ENCODE measurements at places on chromosomes 3 and 15.

GRCh38 chr3:141649871-141650270, 88.2 kb upstream of the RNF7 start:
- no peak for DNase-seq

GRCh38 chr15:98163319-98164045, 203.0 kb downstream of the ARRDC4 start:
- no peak for DNase-seq

DNA sequence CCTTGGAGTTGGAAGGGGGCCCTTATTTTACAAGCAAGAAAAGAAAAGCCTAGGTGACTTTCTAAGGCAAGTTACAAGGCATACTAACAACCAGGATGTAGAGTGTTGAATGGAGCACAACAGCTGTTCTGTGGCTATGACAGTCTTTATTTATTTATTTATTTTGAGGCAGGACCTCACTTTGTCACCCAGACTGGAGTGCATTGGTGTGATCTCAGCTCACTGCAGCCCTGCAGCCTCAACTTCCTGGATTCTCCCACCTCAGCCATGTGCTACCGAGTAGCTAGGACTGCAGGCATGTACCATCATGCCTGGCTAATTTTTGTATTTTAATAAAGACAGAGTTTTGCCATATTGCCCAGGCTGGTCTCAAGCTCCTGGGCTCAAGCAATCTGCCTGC, 973.4 kb downstream of the ROBO1 start:
- DNase-seq = no peak

- no peak for DNase-seq
Observed at GRCh38 chr3:84738086-84738485, 220.7 kb upstream of the CADM2 start.

GRCh38 chr3:178964551-178964950, 107.1 kb downstream of the ZMAT3 start:
- DNase-seq = no peak

DNA sequence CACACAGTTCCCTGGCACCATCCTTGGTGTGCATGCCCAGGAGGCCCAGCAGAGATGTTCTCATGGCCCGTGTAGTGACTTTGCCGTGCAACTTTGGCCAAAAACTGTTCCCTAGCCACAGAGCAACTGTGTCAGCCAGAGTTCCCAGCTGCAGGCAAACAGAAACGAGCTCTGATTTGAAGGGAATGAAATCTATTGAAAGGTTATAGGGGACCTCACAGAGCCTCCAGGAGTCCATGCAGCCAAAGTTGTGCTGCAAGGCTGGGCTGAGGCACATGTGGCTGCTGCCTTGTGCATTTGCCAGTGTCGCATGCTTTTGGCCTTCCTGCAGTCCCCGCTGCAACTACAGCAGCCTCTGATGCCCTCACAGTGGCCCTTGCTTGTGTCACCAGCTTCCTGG, 70.5 kb downstream of the PLXNA1 start:
- DNase-seq = no peak

DNA sequence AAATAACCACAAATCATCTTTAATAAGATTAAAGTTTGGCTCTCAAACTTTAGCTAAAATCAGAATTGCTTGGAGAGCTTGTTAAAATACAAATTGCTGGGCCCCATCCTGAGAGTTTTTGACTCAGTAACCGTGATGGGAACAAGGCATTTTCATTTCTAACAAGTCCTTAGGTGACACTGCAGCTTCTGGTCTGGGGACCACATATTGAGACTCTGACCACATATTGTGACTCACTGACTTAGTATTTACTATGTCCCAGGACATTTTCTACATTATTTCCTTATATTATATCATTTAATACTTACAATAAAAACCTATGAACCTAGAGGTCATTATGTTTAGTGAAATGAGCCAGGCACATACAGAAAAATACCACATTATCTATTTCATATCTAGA, 164.5 kb downstream of the ZMAT3 start:
- DNase-seq = no peak

- no peak for DNase-seq
Observed at GRCh38 chr3:157573281-157573680, 70.1 kb upstream of the VEPH1 start.

DNA sequence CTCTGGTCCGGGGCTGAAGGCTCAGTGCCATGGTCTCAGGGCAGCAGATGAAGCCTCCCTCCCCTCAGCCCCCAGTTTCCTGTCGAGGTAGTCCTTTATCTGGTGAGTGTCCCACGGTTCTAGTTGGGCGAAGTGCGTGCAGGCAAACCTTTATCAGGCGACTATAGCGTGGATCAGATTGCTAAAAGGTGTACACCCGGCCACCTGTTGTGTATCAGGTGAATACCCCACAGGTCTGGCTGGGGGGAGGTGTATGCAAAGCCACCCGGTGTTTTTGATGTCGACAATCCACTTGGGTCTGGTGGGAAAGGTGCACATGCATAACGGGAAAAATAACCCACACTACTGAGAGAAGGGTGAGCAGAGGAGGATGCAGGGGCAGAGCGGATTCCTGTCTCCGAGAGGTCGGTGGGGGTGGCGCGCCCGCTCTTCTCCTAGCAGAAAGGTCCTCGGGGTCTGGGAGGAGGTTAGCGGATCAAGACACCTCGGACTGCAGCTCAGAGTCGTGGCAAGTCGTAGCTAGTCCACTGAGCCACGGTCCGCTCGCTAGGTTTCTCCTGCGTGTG, 507 bp downstream of the SLC12A6 start:
- no peak for DNase-seq

DNA sequence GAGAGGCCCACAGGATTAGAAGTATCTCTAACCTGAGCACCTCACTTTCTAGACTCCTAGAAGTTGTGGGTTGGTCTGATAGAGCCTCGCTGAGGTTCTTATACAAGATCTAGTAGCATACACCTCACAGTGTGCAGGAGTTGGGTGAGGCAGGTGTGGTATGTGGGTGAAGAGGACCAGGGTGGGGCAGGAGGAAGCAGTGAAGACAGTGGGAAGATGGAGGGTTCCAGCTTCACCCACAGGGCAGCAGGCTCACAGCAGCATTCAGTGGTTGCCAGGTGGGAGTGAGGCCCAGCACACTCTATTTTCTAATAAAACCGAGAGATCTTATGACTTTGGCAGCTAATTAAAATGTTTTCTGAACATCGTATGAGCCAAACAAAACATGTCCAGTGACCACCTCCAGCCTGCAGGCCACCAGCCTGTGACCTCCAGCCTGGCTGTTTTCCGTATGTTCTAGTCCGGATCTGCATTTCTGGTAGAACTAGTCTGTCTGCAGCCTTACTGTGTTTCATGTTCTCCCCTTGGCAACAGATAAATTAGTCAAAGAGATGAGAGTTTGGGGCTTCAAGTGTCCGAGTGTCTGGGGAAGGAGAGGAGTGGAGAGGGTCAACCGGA, 170.4 kb upstream of the CTDSPL start:
- no peak for DNase-seq

DNA sequence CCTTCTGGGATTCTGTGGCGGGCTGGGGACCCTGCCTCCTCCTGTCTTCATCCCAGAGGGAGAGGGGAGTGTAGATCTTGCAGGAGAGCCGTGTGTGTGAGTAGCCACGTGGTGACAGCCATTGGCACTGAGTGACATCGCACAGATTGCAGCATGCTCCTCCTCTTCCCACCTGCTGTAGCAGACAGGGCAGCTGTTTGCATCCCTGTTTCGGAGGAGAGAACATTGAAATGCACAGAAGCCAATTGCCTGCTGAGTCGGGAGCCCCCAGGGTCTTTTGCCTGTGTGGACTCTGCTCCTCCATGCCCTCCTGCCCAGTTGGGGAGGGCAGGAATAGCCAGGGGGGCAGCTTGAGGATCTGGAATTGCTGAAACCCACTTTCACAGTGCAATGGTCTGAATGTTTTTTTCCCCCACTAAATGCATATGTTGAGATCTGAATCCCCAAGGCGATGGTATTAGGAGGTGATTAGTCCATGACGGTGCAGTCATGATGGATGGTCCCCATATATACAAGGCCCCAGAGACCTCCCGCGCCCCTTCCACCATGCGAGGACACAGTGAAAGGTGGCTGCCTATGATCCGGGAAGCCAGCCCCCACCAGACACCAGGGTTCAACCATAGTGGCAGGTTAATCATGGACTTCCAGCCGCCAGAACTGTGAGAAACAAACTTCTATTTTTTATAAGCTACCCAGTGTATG, 66.8 kb downstream of the CHRNA7 start:
- no peak for DNase-seq

DNA sequence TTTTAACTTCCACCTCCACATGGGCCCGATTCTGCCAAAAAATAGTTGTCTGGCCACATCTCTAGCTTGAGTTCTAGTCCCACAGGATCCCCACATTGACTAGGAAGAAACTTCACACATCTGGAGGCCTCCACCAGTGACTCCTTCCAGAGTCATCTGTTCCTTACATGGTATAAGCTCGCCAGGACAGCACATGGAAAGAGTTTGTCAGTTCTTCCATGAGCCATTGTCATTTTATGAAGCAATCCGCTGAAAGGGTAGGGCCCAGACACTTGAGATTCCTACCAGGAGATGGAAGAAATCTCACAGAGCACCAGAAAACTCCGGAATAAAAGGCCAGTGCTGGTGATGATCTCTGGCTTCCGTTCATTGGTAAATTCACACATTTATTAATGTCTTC, 350.5 kb upstream of the ICE2 start:
- no peak for DNase-seq

- DNase-seq = no peak
Observed at GRCh38 chr15:35667908-35668307, 121.9 kb upstream of the DPH6 start.

GRCh38 chr3:71231680-71232079, 351.8 kb downstream of the FOXP1 start:
- DNase-seq = no peak

GRCh38 chr3:148991219-148992026, at the start of gene GYG1:
TSS of gene GYG1 (plus strand) at chr3:148991540. CDS start at chr3:148991641, 101 bp downstream.
- peak; percentile 58 for DNase-seq

DNA sequence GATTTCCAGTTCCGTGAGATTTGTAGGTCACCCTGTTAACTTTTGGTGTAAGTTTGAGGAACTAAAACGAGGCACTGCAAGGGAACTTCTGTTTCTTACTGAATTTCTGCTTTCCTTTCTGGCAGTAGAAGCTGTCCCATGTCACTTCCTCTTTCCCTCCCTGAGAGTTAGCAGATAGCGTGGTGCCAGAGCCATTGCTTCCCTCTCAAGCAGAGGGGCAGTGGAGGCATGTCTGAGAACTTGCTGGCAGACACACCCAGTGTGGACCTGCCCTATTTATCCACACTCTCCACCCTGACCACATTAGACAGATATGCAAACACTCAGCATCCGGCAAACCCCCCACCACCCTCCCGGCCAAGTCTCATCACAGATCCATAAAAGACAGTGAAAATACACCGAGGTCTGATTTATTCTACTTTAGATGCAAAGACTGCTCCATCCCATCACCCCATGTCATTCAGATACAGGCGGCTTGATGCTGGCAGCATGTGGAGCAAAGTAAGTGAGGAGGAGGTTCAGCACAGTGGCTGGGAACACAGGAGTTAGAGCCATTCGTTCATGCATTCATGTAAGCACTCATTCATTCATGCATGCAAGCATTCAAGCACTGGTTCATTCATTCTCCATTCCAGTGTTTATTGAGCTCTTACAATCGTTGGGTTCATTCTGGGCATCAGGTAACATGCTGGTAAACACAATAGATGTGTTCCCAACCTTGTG, 324.7 kb downstream of the SHQ1 start:
- no peak for DNase-seq

- DNase-seq = no peak
Observed at GRCh38 chr15:66503780-66504562, 684 bp downstream of the RPL4 start.

DNA sequence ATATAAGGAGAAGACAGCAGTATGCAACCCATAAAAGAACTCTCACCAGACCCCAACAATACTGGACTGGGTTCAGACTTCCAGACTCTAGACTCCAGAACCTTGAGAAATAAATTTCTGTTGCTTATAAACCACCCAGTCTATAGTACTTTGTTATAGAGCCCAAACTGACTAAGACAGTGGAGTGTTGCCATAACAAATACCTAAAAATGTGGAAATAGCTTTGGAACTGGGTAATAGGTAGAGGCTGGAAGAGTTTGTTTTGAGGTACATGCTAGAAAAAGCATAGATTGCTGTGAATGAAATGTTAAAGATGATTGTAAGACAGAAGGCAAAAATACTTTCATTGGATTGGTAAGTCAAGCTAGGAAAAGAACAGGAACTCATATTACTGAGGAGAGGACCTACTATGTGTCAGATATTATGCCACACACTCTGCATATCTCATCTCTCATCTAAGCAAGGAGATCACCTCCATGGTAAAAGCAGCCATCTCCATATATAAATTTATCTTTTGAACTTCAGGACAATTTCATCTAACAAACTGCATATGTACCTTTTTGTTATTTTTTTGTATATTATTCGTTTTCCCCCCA, 67.4 kb upstream of the FNDC3B start:
- no peak for DNase-seq

- DNase-seq = no peak
Observed at GRCh38 chr15:45331972-45332371, 46.4 kb downstream of the GATM start.

GRCh38 chr15:66707310-66708082, 5.5 kb downstream of the SMAD6 start:
- no peak for DNase-seq

- no peak for DNase-seq
Observed at GRCh38 chr15:64776402-64776786, 1.0 kb upstream of the RBPMS2 start.

Data from posterior cingulate gyrus (tissue), 11 donors.